Fibroblast of mammary gland (primary cell): ENCODE measurements at places on chromosomes 7 and 10.

DNA sequence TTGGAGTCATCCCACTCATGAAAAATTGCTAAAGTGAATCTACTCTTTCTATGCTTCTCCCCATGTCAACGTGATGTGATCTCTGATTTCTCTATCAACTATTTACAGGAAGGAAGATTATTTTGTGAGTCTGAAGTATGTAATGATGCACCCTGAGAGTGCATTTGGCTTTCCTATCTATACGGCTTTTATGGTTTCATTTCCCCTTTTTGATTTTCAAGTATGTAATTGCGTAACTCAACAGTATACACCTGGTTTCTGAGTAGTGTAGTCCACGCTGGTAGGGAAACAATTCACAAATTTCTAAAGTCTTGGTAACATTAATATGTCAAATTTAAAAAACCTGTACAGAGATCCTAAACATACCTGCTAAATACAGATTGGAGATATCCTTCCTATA, 194.7 kb upstream of the SEMA3A start:
- DNase-seq = no peak

DNA sequence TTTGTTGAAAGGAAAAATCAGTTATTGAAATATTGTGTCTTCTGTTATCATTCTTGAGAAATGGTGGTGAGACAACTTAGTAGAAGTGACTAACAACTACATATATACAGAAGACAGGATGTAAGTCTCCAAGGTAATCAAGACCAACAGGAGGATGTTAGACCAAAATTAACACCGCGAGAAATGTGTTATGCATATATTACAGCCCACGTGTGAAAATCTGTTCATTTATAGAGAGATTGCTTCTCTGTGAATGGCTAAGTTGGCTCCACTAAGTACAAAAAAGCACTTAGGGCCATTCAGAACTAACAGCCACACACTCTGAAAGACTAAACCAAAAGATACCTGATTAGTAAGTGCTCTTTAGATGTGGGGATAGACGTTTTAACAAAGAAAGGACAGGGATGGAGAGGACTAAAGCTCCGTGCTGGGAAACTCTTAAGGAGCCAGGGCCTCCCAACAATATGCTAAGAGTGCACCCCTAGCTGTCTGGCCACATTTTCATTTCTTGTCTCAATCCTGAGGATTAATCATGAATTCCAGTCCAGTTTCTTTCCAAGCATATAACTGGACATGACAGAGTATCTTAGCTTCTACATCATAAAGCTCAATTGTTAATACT, 26.5 kb downstream of the HDAC9 start:
- DNase-seq = no peak

DNA sequence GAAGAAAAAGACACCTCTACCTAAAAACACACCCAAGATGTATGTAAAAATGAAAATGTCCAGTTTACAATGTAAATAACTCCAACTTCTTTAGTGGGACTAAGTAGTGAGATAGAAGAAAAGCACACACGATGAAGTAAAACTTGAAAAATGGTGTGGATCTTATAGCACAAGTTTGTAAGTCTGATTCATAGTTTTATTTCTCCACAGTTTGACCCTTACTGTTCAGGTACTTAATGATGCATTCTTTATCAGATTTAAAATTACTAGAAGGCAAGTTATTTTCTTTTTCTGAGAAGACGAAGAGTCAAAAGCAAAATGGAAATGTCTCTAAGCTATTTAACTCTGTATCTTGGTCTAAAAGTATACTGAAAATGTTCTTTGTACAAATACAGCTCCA, 6.1 kb downstream of the NAMPT start:
- no peak for DNase-seq

DNA sequence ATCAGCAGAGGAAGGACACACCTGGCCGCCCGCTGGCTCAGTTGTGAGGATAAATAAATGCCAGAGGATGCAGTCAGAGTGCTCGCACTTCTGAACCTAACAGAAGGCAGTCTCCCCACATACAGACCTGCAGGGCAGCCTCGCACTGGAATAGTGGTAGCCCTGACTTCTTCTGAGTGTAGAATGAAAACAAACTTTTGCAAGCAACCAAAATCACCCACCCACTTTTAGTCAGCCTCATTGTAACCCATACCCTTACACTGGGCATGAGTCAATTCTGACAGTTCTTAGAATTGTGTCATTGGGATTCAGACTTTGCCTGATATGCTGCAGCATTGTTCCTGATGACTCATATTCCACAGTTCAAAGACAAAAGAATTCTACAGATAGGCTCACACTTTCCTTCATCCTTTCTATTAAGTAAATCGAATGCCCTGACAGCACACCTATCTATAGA, 167.0 kb upstream of the CDK1 start:
- DNase-seq = peak; percentile 83

DNA sequence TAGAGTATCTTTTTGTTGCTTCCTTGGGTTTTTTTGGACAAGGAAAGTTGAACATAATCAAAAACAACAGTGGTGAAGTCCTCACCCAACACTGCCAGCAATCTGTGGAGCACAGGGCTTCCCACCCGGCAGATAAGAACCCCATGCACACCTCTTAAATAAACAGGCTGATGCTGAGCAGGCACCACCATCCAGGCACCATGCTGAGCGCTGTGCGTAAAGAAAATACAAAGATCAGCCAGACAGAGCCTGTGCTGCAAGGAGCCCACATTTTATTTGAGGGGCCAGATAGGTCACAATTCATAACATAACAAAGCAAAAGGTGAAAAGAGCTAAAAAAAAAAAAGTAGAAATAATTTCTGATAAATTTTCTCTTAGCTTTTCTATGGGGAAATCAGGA, 231.2 kb downstream of the PTPRN2 start:
- DNase-seq = no peak

GRCh38 chr10:101752241-101752640, 23.7 kb downstream of the FGF8 start:
- no peak for DNase-seq

GRCh38 chr10:24884316-24884715, 68.1 kb downstream of the PRTFDC1 start:
- DNase-seq = no peak

DNA sequence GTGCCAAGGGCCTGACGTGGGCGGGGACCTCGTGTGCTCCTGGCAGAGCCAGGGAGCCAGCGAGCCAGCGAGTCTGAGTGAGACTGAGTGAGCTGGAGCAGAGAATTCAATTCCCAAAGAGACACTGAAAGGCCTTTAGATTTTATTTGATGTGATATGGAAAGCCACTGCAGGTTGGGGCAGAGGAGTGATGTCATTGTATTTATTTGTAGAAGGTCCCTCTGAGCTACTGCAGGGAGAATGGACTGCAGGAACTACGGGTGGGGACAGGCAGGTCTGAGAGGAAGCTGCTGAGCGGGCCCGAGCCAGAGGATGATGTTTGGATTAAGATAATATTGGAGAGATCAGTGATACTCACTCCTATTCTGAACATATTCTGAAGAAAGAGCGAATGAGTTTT, 445.8 kb upstream of the ANKRD30A start:
- no peak for DNase-seq

- DNase-seq = no peak
Observed at GRCh38 chr7:94245500-94245899, 149.2 kb upstream of the COL1A2 start.

DNA sequence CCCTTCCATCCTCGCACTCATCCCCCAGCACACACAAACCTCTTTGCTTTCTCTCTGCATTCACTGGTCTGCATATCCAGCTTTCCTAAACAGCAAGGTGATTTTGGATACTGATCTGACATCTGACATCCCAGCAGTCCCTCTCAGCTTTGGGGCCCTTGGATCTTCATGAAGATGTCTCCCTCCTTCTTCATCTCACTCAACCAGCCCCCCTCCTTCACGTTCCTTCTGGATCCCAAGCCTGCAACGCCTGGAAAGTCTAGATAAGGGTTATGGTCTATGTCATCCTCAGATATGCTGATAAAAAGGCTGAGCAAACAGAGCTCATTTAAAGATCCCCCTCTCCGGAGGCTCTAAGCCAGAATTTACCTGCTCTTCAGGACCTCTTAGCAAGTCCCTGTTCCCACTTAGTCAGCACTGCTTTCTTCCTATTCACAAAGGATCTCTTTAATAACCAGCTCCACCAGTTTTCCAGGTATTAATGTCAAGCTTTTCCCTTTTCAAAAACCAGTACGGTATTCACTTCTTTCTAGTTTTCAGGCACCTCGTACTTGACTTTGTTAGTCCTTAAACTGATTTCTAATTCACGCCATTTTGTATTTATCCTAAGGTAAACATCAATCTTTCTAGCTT, 38.9 kb downstream of the CREB3L2 start:
- DNase-seq = no peak

- DNase-seq = no peak
Observed at GRCh38 chr10:26391701-26392695, 46.1 kb upstream of the APBB1IP start.

GRCh38 chr7:37796138-37796775, 52.1 kb upstream of the NME8 start:
- DNase-seq = no peak

DNA sequence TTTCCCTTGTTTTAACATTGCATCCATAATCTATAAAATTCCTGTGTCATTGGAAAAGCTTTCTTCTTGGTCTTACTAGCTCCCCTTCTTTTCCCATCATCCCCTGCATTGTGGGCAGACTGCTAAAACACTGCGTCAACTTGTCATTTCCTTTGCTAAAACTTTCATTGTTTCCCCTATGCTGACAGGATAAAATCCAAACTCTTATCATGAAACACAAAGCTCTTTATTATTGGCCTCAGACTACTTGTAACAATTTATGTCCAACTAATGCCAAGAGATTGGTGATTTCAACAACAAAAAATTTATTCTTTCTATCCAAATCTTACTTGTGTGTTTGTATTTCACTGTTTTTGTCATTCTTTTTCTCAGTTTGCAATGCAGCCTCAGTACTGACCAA, 339.1 kb downstream of the HGF start:
- DNase-seq = no peak

GRCh38 chr7:16114633-16115032, 306.7 kb downstream of the CRPPA start:
- peak; percentile 75 for DNase-seq

GRCh38 chr7:35818513-35818912, 17.7 kb downstream of the SEPTIN7 start:
- DNase-seq = no peak

DNA sequence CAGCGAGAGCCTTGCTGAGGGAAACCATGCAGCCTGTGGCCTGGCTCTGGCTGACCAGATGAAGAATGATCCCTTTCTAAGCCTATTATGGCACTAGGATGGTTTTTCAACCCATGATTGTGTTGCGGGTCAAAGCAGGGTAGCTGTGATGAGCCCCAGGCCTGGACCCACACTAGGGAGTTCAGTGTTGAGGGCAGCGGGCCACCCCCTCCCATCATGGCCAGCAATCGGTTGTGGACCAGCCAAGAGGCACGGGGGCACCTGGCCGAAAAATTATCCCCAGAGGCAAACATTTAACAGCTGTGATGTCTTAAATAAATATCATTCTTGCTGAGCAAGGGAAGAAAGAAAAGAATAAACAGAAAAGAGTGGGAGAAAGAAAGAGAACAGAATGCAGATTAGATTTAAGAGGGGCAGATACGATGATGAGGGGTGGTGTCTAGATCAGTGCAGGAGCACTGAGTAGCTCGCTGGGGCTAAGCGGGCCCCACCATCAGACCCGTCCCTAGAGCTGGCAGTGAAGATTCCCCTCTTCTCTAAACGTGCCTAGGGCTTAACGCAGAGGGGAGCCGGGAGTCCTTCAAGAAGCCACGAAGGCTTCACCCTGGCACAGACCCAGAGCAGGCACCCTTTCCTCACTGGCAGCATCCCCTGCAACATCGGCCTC, 82.7 kb downstream of the SLC37A3 start:
- DNase-seq = no peak

- DNase-seq = no peak
Observed at GRCh38 chr10:104639590-104640338, 1.3 kb upstream of the SORCS3 start.

GRCh38 chr10:48468130-48468790, 136.6 kb downstream of the ARHGAP22 start:
- DNase-seq = no peak

DNA sequence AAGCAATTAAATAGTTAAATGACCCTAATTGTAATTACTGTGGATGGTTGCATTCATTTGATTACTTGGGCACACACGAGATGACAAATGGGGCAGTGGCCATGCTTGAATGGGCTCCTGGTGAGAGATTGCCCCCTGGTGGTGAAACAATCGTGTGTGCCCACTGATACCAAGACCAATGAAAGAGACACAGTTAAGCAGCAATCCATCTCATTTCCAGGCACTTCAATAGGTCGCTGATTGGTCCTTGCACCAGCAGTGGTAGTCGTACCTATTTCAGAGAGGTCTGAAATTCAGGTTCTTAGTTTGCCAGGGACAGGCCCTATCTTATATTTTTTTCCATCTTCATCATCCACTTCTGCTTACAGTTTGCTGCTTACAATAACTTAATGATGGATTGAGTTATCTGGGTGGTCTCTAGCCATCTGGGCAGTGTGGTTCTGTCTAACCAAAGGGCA, 8.3 kb downstream of the PCBD1 start:
- DNase-seq = peak; percentile 83

GRCh38 chr7:133702078-133702477, 425.1 kb upstream of the LRGUK start:
- no peak for DNase-seq

DNA sequence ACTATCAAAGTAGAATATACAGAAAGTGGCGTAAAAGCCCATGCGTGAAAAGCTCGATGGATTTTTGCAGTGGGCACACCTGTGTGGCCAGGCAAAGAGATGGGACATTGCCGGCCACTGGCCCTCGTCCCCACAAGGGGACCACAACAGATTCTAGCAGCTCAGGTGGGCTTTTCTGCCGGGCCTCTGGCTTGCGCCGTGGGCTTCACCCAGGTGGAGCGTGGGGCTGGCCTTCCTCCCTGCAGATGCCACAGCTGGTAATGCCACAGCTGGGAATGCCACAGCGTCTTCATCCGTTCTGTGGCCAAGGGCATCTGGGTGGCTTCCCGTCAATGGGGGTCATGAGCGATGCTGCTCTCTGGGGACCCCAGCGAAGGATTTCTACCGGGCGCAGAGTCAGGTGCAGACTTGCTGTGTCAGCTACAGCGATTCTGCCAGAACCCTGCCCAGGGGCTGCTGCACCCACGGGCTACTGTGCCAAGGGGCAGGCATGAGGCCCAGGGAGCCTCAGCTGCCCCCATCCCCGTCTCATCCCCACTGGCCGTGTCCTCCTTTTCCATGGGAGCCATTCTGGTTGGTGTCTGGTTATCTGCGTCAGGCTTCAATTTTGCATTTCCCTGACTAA, 52.5 kb upstream of the NKX6-2 start:
- no peak for DNase-seq

GRCh38 chr7:81211204-81211933, 292.5 kb upstream of the SEMA3C start:
- peak; percentile 76 for DNase-seq

GRCh38 chr10:4981722-4982471, 18.7 kb downstream of the AKR1C1 start:
- DNase-seq = peak; percentile 69

- no peak for DNase-seq
Observed at GRCh38 chr7:21086688-21087087, 300.0 kb upstream of the SP8 start.
